ENCODE measurements at places on chromosomes 13 and 19.

GRCh38 chr19:6540918-6541689 lies 10.3 kb downstream of the TNFSF9 start:
- DNase-seq = peak; percentile 66

DNA sequence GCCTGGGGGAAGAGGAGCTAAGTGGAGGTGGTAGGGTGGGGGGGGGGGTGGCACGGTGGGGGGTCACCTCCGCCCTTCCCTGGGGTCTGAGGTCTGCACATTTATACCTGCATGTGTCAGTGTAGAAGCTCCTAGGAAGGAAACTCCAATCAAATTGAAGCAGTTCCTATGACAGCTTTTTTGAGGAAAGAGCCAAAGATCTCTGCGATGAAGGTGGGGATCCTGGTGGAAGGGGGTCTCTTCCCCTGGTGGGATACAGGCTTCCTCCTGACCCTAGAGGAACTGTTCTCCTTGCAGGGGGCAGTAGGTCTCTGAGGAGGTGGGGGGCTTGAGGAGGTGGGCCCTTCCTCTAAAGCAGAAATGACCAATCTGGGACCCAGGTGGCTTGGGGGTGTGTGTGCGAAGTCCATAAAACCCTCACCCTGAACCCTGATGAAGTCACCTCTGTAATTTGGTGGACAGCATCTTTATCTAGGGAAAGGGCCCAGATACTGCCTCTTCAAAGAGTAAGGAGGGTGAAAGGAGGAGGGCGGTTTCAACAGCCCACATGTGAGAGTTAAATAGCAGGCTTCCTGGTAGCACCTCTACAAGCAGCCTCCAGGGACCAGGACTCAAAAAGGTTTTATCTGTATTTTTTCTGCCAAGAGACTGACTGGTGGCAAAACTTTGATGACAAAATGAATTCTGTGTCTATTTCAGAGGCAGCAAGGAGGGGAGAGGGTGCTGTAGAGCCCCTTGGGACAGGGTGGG lies 12.9 kb downstream of the RANBP3 start:
- DNase-seq = no peak

GRCh38 chr13:99051768-99052455 lies 74.0 kb upstream of the DOCK9 start:
- no peak for DNase-seq

GRCh38 chr13:39765801-39766463 lies 110.5 kb downstream of the COG6 start:
- DNase-seq = no peak

DNA sequence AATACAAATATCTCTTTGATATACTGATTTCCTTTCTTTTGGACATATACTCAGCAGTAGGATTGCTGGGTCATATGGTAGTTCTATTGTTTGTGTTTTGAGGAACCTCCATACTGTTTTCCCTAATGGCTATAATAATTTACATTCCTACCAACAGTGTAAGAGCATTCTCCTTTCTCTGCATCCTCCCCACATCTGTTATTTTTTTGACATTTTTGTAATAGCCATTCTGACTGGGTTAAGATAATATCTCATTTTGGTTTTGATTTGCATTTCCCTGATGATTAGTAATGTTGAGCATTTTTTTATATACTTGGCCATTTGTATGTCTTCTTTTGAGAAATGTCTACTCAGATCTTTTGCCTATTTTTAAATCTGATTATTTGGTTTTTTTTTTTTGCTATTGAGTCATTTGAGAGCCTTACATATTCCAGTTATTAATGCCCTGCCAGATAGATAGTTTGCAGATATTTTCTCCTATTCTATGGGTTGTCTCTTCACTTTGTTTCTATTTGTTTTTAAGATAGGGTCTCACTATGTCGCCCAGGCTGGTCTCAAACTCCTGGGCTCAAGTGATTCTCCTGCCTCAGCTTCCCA lies 95.7 kb downstream of the FNDC3A start:
- no peak for DNase-seq

DNA sequence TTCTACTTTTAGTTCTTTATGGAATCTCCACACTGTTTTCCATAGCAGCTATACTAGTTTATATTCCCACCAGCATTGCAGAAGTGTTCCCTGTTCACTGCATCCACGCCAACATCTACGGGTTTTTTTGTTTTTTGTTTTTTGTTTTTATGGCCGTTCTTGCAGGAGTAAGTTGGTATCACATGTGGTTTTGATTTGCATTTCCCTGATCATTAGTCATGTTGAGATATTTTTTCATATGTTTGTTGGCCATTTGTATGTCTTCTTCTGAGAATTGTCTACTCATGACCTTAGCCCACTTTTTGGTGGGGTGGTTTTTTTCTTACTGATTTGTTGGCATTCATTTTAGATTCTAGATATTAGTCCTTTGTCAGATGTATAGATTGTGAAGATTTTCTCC lies 89.7 kb downstream of the FRY start:
- no peak for DNase-seq

- DNase-seq = no peak
Measured at GRCh38 chr19:15841875-15842569, 26.6 kb upstream of the OR10H1 start.

GRCh38 chr19:10718205-10719196 lies 622 bp downstream of the DNM2 start:
- no peak for DNase-seq

GRCh38 chr13:60944863-60945262 lies 470.8 kb downstream of the PCDH20 start:
- no peak for DNase-seq

DNA sequence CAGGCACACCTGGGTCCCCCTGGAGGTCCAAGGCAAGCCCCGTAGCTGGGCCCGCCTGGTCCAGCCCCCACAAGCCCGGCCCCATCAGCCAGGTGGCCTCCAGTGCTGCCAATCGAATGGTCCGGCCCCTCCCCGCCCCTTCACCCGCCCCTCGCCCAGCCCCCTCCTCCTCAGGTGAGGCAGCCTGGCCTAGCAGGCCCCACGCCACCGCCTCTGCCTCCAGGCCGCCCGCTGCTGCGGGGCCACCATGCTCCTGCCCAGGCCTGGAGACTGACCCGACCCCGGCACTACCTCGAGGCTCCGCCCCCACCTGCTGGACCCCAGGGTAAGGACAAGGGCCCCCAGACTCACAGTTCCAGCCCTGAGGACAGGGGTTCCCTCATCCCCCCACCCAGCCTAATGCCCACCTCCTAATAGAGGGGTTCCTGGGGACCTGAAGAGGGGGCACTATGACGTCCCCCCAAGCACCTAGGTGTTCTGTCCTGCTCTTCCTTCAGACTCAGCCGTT lies at the start of gene HPN:
TSS of gene HPN (plus strand) at position 174 of the 508 bp plus-strand sequence. CDS start 786 bp downstream, outside the sequence.
- DNase-seq = no peak

GRCh38 chr13:37067874-37068273 lies 8.4 kb upstream of the SUPT20H start:
- no peak for DNase-seq

- DNase-seq = no peak
Measured at GRCh38 chr13:60095300-60095699, 68.4 kb downstream of the DIAPH3 start.

- no peak for DNase-seq
Measured at GRCh38 chr19:34988119-34988518, 12.0 kb upstream of the GRAMD1A start.

DNA sequence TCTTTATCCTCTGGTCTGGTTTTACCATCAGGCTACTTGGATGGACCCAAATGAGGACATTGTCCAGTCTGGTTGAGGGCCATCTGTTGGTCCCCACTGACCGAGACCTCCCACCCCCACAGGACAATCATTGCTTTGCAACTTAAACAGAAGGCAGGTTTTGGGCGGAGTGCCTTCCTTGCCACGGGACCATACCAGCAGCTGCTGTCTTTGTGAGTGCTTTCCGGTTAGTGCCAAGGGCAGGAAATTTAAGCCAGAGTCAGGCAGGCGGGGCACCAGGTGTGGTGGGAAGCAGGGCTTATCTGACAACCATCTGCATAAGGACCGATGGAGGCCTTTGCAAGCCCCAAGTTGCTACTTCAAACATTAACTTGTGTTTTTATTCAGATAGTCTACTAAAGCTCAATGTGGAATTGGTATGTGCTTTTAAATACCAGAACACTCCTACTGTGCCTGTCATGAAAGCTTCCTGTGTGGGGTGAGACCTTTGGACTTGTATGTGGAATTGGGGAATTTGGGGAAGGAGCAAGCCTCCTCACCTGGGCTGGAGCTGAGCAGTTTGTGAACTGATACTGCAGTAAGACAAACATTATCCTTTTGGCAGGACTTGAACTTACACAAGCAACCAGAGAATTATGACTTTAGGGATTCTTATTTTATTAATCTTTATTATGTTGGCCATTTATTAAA lies 39.3 kb upstream of the UBE2L5 start:
- no peak for DNase-seq

GRCh38 chr13:21557995-21558394 lies 46.0 kb downstream of the MICU2 start:
- peak; percentile 27 for DNase-seq

DNA sequence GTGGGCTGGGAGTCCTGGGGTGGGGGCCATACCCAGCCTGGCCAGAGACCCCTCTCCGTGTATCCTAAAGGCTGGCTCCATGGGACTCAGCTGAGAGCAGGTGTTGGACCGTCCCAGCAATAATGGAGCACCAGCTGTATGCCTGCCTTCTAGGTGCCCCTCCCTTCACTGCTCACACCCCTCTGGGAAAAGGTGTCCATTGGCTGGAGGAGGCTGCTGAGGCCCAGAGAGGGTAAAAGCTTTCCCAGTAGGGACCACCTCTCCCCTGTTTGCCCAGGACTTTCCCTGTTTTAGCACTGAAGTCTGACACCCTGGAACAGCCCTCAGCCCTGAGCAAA lies 3.3 kb upstream of the RAX2 start:
- no peak for DNase-seq

DNA sequence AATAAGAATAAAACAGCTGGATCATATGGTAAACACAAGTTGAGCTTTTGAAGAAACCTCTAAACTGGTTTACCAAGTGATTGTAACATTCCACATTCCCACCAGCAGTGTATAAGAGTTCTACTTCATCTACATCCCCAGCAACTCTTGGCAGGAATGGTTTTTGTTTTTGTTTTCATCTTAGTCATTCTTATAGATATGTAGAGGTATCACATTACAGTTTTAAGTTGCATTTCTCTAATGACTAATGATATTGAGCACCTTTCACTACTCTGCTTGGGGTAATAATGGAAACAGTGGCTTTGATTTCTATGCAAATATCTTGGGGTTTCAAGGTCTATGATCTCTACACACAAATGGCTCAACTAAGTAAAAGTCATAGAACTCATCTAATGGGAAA lies 614.5 kb downstream of the TBC1D4 start:
- no peak for DNase-seq

- no peak for DNase-seq
Measured at GRCh38 chr13:109010912-109011311, 381.5 kb downstream of the MYO16 start.

DNA sequence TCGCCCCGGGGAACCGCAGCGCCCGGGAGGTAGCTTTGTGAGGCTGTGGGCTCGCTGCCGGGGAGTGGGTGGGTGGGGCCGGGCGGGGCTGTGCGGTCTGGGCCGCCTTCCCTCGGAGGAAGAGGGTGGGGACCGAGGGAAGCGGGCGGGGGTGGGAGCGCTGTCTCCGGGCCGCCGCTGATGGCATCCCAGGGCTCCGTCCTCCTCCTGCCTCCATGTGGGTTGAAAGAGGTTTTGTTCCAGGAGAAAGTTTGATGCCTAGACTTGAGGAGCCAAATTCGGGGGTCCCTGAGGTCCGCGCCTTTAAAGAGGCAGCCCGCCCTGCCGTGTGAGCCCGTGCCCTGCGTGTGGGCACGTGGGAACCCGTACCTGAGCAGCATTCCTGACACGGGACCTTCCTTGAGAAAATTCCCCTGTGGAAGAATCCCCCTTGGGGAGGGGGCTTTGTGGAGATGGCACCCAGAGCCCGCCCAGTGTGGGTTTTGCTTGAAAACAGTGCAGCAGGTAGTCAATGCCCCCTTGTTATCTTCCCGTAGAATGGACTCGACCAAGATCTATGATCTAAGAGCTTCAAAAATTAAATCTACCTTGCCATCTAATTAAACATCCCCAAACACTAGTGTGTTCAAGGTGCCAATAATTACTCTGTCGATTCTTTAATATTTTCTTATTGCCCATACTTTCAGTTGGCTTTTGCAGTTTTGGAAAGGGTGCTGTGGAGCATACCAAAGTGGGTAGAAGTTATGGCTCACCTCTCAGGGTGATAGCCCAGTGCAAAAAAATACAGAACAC lies 107.8 kb downstream of the RXFP2 start:
- peak; percentile 14 for DNase-seq

DNA sequence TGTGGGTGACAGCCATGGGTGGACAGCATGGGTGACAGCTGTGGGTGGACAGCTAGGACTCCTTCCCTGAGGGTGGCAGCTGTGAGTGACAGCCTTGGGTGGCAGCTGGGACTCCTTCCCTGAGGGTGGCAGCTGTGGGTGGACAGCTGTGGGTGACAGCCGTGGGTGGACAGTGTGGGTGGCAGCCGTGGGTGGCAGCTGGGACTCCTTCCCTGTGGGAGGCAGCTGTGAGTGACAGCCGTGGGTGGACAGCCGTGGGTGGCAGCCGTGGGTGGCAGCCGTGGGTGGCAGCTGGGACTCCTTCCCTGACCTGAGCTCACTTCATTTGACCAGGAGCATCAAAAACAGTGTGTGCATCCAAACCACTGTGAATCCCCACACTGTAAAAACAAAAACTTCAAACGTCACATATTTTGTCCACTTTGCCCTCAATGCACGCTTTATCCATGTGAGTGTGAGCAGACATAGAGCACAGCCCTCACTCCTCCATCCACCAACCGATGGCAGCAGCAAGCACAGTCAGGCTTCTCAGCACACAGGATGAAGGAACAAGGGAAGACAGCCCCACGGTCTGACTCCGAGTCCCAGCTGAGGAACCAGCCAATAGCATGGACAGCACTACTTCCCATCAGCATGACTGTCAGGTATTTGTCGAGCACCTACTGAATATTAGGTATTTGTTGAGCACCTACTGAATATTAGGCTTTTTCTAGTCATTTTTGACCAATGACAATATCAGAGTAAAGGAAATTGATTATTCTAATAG lies 1.6 kb upstream of the CFAP97D2 start:
- DNase-seq = no peak

DNA sequence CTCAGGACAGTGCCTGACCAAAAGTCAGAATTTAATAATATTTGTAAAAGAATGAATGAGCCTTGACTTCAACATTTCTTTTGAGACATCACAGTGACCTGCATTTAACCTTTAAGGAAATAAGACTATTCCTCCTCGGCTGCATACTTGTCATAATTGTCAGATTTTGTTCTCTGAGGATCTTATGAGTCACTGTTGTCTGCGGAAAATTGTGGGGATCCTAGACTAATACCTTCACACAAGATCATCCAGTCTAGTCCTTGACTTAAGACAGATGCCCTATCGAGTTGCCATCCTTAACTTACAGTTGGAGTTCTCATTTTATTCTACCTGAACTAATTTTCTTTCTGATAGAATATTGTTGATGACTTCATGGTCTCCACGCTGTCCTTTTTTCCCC lies 198.4 kb downstream of the DLEU7 start:
- no peak for DNase-seq
